Activated T-cell treated with anti-CD3 and anti-CD28 coated beads, Interleukin-2, amount 50 U/mL, for 48 hours (primary cell): ENCODE measurements at places on chromosomes 1 and 21.

GRCh38 chr1:17957588-17958267 is 149.9 kb upstream of the IGSF21 start:
- no peak for DNase-seq

DNA sequence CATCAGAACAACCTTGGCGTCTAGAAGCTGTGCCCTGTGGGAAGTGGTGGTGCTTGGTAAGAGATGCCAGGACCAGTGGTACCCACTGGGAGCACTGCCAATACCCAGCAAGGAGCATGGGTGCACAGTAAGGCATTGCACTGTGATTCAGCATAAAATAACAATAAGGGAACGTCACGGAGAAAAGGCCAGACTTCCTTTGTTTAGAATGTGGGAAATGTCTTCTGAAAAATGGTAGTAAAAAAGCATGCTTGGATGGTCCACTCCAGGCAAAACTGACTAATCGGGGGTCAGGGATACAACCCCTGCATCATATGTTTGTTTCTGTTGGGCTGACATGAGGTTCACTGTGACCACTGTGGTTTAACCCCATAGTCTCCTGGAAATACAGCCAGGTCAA is 14.7 kb downstream of the METTL18 start:
- DNase-seq: no peak

- DNase-seq: no peak
Measured at GRCh38 chr1:61192663-61193330, 110.4 kb downstream of the NFIA start.

- DNase-seq: no peak
Measured at GRCh38 chr1:59236721-59237545, 60.0 kb upstream of the FGGY start.

- peak; percentile 47 for DNase-seq
Measured at GRCh38 chr1:172449585-172450523, 6.0 kb upstream of the PIGC start.

DNA sequence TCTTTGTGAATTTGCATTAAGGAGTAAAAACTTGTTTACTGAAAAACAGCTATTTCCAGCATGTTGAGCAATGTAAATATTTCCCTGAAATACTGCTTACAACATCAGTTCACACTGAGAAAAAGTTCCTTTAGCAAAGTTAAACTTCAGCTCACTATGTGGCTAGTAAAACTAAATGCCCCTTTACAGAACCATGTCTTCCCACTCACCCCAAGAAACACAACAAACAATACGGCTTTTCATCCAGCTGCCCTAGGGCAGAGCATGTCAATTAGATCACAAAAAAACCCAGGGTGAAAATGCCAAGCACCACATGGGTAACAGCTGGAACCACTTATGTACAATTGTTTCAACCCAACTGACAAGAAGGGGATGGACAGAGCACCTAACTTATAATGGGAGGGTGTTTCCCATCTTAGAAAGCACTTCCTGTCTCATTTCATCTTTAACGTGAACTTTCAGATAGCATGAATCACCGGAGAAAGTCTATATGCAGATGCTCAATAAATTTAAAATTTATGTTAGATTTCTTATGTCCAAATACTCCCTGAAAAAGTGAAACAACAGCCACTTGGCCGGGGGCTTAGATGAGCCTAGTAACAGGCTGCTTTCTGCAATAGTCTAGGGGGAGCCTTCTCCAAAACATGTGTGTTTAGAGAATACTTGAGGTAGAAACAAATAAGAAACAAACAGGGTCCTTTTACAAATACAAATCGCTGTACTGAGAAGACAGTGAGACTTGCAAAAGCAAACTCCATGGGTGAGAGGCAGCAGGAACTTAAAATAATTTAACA is 6.6 kb downstream of the NID1 start:
- no peak for DNase-seq

DNA sequence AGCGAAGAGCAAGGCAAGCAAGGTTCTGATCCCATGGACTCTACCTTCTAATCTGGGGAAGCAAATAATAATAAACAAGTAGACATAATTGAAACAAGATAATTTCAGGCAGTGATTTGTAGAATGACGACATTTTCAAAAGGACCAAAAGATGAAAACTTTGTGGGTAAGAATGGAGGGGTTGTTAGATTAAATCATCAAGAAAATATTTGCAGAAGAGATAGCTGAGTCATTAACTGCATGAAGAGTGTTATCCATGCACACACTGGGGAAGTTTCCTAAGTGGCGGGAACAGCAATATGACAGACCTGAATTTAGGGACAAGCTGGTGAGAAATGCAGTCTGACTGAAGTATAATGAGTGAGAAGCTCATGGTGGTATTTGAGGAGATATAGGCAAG is 583.1 kb upstream of the RGS18 start:
- no peak for DNase-seq

GRCh38 chr1:85151446-85151845 is 49.4 kb downstream of the SYDE2 start:
- no peak for DNase-seq

GRCh38 chr1:173122958-173123852 is 72.5 kb upstream of the TNFSF18 start:
- DNase-seq: no peak

DNA sequence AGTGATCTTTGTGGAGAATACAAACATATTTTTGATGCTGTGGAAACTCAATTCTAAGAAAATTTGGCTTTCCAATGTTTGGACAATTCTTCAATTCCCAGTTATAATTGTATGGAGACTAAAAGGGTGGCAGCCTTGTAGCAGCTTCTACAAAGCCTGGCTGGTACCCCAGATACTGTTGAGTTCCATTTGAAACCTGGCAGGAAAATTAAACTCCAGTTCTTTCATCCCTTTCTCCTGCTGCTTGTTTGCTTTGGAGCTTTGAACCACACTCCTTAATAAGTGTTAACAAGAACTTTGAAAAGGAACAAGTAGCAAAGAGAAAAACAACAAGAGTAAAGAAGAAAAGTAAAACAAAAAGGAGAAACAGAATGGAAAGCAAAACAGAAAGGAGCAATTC is 172.6 kb upstream of the ADAMTS5 start:
- no peak for DNase-seq

GRCh38 chr1:21308847-21309652 is 18.8 kb upstream of the ECE1 start:
- DNase-seq: no peak

- DNase-seq: no peak
Measured at GRCh38 chr1:175499595-175500382, 243.6 kb downstream of the TNR start.

- DNase-seq: no peak
Measured at GRCh38 chr1:56837244-56837939, 17.2 kb upstream of the C8A start.

DNA sequence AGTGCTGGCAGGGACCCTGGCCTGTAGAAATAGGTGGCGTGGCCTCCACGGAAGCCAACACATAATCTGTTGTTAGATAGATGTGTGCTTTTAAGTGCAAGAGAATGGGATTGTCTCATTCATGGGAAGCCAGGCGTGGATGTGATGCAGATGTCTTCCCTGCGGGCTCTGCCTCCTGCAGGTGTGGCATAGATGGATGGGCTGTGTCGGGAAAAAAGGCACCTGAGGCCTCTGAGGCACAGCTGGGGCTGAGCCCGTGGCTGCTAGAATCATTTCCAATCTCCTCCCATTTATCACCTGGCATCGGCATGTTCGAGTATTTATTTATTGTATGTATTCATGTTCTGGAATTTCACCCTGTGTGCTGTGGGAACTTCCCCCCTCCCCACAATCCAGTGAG is 353.4 kb upstream of the AJAP1 start:
- no peak for DNase-seq

DNA sequence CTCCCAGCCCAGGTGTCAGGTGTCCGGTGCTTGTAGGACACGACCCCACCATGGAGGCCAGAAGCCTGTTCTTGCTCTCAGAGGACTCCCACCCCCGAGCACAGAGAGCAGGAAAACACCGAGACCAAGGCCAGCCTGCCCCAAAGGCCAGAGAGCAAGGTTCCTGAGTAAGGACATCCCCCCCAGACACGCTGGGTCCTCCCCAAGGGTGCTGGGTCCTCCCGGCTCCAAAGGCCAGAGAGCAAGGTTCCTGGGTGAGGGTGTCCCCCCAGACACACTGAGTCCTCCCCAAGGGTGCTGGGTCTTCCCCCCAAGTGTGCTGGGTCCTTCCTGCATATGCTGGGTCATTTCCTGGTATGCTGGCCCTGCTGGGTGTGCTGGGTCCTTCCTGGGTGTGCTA is 40.0 kb downstream of the MEGF6 start:
- no peak for DNase-seq

GRCh38 chr21:24290151-24290833 is 1317.0 kb downstream of the MRPL39 start:
- DNase-seq: peak; percentile 38

DNA sequence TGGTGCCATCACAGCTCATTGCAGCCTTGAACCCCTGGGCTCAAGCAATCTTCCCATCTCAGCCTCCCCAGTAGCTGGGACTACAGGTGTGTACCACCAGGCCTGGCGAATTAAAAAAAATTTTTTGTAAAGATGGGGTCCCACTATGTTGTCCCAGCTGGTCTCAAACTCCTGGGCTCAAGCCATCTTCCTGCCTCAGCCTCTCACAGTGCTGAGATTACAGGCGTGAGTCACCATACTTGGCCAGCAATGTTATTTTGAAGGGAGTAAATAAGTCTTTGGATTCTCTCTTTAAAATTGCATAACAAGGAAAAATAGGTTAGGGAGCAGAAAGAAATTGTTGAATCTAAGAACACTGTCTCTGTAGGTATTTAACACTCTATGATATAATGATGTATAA is 111.3 kb downstream of the RPS6KC1 start:
- no peak for DNase-seq

GRCh38 chr1:185566995-185567394 is 167.2 kb upstream of the HMCN1 start:
- no peak for DNase-seq

GRCh38 chr1:77824079-77824478 is 44.6 kb downstream of the MIGA1 start:
- DNase-seq: no peak

GRCh38 chr1:71295350-71295749 is 214.5 kb upstream of the ZRANB2 start:
- DNase-seq: no peak

DNA sequence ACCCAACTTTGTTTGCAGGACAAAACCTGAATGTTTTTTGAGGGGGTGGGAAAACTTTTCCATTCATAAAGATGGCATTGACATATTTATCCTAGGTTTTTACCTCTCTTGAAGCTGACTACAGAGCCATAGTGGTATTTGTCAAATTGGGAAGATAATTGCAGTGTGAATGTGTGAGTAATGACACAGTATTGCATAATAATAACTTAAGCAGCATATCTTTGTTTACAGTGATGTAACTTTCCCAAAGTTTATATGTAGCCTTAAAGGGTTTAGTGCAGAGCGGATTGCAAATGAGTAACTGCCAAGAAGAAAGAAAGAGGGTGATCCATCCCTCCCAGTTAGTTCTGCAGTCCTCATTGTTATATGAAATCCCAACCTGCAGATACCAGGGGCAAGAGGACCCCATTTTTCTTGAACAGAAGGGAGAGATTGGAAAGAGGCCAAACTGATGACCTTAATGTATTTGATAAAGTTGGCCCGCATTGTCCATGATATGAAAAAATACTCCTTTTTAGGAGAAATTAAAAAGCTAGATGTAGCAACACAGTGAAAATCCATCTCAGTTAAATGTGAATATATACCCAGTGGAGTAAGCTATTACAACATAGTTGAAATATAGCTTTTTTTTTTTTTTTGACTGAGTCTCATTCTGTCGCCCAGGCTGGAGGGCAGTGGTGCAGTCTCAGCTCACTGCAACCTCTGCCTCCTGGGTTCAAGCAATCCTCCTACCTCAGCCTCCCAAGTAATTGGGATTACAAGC is 23.7 kb upstream of the NFIA start:
- no peak for DNase-seq

DNA sequence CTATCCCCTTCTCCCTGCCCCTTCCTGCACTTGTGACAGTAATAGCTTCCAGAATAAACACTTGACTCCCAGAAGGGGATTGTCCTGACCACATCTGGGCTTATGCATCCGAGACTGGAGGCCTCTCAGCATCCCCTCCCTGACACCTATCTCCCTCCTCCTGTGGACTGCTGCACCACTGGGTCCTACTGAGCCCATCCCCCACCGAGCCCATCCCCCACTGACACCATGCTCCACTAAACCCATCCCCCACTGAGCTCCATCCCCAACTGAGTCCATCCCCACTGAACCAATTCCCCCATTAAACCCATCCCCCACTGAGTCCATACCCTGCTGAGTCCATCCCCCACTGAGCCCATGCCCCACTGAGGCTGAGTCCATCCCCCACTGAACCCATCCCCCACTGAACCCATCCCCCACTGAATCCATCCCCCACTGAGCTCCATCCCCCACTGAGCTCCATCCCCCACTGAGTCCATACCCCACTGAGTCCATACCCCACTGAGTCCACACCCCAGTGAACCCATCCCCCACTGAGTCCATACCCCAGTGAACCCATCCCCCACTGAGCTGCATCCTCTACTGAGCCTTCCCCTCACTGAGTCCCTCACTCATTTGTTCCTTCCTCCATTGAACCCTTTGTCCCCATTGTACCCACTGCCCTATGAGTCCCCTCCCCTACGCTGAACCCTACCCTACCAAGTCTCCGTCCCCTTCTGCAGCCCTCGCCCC is 5.6 kb downstream of the PDZK1IP1 start:
- DNase-seq: no peak

DNA sequence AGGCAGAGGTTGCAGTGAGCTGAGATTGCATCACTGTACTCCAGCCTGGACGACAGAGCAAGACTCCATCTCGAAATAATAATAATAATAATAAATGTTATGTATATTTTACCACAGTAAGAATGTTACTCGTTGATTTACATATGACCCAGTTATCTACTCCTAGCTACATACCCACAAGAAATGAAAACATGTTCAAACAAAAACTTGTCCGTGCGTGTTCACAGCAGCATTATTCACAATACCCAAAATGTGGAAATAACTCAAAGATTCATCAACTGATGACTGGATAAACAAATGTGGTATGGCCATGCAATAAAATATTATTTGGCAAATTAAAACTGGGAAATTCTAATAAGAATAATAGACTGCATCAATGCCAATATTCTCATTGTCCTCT is 31.7 kb upstream of the ENSA start:
- no peak for DNase-seq

DNA sequence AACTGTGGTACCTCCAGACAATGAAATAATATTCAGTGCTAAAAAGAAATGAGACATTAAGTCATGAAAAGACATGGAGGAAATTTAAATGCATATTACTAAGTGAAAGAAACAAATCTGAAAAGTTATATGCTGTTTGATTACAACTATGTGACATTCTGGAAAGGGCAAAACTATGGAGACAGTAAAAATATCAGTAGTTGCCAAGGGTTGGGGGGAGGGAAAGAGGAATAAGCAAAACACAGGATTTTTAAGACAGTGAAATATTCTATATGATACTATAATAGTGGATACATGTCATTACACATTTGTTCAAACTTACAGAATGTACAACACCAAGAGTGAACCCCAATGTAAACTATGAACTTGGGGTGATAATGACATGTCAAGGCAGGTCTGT is 38.2 kb upstream of the PKN2 start:
- DNase-seq: no peak

- peak; percentile 41 for DNase-seq
Measured at GRCh38 chr1:234969581-234970400, 158.8 kb downstream of the TOMM20 start.
